ENCODE measurements at places on chromosomes 16 and 17.

- DNase-seq, result no peak
These were observed 15.1 kb downstream of the GPR179 start for GRCh38 chr17:38328620-38329019.

- DNase-seq, result no peak
These were observed 223.7 kb downstream of the SEC14L1 start for GRCh38 chr17:77364381-77364911.

DNA sequence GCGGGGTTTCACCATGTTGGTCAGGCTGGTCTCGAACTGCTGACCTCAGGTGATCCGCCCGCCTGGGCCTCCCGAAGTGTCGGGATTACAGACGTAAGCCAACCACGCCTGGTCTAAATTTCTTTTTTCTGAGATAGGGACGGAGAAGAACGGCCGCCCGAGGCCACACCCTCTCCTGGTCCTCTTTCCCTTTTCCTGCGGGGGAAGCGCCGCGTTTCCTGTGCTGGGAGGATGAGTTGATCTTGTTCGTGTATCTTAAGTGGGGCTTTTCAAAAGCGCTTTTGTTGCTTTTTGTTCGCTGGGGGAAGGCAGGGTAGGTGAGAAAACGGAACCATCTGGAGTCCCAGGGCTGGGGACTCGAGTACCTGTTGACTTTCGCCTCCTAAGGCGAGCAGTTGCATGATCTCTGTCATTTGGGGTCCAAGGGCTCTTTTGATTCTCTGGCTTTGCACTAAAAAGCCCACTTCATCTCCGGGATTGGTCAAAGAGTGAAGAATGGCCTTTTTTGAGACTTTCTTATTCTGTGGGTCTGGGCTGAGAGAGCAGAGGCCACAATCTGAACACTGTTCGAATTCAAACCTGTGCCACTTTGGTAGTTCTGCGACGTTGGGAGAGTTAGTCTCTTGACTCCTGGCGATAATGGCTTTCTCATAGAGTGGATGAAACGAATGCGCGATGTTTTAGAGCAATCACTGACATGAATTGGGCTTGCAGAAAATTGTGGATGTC, 1.3 kb downstream of the FUS start:
- DNase-seq, result peak; percentile 58

DNA sequence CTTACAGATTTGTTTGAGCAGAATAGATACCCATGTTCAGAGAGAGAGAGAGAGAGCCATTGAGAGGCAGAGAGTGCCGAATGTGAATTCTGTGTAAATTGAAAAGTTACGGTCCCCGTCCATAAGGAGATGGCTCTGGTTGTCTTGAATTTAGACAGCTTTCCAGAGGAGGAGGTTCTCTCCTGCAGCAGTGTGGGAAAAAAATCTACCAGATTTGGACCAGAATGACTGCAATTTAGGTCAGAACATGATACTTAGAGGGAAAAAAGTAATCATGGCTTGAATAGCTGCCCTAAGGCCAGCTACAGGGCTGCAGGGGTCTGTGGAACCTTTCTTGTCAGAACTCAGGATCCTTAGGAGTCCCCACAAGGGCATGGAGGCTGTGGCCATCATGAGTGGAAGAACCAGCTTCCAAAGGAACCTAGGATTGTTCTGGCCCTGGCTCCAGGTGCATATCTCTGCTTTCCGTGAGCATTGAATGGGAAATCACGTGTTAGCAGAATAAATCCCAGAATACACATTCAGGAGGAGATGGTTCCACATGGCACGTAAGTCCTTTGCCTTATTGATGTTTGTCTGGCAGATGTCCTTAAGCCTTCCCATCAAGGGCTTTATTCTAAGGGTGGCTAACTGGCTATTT, 13.0 kb downstream of the PITPNC1 start:
- no peak for DNase-seq

DNA sequence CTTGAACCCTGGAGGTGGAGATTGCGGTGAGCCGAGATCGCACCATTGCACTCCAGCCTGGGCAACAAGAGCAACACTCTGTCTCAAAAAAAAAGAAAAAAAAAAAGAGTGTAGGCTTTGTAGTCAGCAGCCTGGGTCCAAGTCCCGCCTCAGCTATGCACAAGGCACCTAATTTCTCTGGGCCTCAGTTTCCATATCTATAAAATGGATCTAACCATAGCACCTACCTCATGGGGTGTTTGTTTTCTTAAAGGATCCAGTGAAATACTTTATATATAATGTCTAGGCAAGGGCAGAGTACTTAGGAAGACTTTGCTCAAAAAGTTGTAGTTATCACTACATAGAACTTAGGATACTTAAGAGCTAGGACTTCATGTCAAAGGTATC, 45.4 kb upstream of the NFAT5 start:
- DNase-seq, result no peak

- DNase-seq, result no peak
These were observed 334 bp downstream of the GH1 start for GRCh38 chr17:63918305-63918704.

DNA sequence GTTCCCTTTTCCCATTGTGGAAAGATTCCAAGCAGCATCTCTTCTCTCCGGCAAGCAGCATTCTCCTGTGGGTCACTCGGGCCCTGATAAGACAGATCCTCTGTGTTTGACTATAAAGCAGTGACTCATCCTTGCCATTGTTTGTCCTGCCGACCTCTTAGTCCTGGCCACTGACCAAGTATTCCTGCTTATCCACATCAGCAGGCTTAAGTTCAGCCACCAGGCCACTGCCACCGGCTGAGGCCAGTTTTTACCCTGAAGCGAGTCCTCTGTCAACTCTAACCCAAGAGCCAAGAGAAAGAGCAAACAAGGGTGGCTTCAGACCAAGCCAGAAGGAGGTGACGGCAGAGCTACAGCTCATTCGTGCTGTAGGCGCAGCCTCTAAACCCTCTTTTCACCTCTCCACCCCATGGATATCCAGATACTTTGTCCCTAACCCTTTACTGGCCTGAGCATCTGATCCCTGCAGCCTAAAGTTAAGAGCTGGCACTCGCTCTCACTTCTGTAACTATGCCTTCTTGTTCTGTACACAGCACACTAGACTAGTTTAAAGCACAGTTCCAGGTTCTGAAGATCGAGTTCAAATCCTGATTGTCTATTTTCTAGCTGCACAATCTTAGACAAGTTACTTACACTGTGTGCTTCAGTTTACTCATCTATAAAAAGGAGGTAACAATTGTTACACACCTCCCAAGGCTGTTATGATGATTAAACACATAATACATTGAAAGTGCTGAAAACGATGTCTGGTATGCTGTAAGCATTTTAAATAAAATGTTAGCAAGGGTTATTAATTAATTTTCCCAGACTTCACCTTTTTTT, 31.0 kb downstream of the SOX9 start:
- DNase-seq, result no peak

- no peak for DNase-seq
These were observed 4.8 kb downstream of the RNF40 start for GRCh38 chr16:30766933-30767284.

DNA sequence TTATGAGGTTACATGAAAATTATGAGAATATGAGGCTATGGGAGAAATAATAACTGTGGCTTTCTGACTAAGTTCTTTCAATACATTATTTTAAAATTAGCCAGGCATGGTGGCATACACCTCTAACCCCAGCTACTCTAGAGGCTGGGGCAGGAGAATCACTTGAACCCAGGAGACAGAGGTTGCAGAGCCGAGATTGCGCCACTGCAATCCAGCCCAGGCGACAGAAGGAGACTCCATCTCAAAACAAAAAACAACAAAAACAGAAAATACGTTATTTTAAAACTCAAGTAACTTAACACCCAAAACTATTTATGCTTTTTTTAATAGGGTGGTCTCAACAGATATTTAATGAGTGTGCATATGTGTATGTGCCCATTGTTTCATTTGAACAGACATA, 2.4 kb upstream of the RFFL start:
- DNase-seq, result no peak

DNA sequence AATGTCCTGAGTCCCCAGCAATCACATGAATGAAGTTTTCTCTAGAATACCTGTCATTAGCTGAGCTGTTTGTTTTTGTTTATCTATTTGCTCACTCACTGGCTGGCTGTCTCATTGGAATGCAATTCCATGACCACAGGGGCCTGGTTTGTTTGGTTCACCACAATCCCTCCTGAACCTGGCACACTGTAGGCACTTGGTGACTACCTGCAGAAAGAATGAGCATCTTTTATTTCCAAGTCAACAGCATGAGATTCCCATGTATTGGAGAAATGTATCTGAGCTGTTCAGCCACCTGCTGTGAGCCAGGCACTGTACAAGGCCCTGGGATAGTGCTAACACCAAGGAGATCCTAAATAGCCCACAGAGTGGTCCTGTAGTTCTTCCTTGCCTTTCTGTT, 345.1 kb downstream of the XYLT1 start:
- DNase-seq, result no peak

DNA sequence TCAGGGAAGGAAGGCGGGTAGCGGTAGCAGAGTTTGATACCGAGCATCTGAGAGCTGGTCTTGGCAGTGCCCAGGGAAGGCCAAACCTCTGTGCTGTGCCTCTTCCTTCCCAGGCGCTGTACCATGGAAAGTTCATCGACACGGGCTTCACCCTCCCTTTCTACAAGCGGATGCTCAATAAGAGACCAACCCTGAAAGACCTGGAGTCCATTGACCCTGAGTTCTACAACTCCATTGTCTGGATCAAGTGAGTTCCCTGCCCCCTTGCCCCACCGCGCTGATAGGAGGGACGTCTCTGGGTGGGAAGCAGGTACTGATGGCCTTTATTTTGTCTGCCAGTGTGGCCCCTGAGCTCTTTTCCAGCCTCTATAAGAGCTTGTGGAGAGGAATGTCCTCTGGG, 15.4 kb upstream of the CLEC18A start:
- DNase-seq, result no peak

DNA sequence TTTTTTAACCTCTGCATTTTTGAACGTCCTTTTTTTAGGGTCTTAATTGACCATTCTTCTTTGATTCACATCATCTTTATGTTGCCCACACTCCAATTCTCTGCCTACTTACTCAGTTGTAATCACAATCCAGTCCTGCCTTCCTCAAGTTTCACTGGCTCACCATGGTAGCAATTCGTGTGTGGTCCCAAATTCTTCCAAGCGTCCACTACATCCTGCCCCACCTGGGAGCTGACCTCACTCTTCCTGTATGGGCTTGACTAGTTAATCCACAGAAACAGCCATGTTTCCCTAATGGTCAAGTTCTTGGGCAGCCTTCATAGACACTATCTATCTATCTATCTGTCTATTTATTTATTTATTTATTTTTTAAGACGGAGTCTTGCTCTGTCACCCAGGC, 7.1 kb downstream of the TLCD2 start:
- no peak for DNase-seq

Measured in stimulated activated naive CD8-positive, alpha-beta T cell treated with anti-CD3 and anti-CD28 coated beads, Interleukin-15, amount 100 ng/mL, for 72 hours (primary cell).